Left ventricle myocardium superior (tissue), 1 donor: ENCODE measurements at places on chromosomes 4 and X.

DNA sequence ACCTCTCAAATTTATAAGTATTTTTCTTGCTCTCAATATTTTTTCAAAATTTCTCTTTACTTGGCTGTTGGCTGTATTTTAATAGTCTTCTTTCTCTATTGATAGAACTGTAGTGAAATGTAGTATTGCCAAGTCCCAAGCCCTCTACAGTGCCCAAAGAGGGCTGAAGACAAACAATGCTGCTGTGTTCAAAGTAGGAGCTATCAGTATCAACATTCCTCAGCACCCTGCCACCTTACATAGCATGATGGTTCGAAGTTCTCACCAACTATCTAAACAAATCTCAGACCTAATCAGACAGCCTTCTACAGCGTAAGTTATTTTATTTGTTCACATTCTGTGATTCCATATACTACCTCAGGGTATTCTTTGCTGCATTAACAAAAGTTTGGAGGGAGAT, 99.1 kb upstream of the ADAD1 start:
- DNase-seq: no peak

DNA sequence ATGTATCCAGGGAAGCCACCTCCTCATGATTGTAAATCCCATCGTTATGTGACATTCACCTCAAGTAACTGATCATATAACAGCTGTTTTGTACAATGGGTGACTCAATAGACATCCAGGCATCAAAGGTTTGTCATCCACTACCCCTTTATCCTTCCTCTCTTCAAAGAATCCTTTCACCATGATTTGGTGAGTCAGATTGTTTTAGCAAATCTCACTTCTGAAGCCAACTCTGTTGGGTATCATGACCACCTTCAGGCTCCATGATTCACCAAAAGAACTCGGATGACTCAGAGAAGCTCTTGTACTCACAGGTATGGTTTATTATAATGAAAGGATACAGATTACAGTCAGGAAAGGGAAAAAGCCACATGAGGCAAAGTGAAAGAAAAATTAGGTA, 132.1 kb downstream of the PWWP3B start:
- DNase-seq: no peak

- no peak for DNase-seq
Observed at GRCh38 chr4:100164808-100165760, 25.2 kb downstream of the DDIT4L start.

- no peak for DNase-seq
Observed at GRCh38 chr4:156686120-156686519, 285.5 kb downstream of the PDGFC start.

DNA sequence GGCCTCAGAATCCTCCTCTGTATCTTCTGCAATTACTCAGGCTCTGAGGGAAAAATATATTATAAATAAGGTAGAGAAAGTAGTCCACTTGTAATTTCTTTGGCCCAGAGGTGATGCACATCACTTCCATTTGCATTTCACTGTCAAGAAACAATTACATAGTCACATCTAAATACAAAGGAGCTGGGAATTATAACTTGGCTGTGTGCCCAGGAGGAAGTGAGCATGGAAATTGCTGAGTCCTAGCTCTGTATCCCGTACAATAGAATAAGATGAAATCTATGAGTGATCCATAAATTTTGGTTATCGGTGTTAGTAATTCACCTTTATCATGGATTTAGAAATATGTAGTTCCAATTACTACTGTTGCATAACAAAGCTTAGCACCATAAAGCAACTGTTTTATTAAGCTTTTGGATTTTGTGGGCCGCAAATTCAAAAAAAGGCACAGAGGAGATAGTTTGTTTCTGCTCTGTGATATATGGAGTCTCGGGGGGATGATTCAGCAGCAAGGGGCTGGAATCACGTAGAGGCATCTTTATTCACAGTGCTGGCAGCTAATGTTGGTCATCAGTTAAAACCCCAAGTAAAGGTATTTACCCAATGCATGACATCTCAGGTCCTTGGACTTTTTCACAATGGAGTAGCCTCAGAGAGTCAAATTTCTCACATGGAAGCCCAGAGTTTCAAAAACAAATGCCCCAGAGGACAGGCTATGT, 241.4 kb upstream of the GALNT7 start:
- DNase-seq: no peak

DNA sequence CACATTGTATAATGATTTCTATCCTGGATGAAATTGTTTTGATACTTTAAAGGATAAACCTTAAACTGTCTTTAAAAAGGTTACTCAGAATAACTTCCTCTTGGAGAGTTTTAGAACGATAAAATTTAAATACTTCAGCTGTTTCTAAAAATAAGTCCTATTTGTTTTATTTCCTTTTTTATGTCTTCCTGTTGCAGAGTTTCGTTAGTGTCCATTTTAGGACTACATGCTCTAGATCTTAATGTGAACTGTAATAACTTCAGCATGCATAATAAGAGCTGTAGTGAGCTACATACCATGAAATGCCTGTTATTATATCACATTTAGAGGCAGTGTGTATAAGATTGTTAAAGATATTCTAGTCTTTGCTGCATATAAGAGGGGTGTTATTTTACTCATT, 14.6 kb downstream of the ATP10D start:
- no peak for DNase-seq

DNA sequence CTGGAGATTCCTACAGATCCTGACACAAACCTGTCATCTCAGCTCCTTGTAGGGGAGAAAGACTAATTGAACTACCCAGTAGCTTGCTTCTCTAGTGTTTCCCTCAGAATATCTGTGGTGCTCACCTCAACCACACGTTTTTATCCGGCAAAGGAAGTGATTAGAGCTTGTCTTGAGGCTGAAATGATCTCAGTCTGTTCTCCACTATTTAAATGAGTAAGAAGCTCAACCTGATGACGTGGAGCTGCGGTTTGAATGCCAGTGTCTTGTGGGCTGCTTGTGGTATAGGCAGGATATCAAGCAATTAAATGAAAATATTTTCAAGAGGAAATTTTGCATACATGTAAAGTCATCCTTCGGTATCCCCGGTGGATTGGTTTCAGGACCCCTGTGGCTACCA, 270.2 kb downstream of the TLL1 start:
- DNase-seq: no peak

DNA sequence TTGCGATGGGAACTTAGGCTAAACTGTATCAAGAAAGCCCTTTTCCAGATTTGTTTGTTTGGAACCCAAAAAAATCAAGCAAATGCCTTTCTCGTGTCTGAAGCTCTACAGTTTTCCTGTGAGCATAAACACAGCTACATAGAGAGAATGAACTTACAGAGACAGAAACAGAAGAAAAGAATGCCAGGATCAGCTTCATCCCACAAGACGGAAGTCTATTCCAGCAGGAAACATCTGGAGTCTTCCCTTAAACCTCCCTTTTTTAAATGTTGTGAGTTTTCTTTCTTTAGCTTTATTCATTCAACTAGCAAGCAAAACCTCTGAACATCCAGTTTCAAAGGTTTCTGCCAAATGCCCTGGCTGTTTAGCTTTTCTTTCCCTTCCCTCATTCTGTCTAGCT, 32.6 kb upstream of the ZFP42 start:
- DNase-seq: no peak

DNA sequence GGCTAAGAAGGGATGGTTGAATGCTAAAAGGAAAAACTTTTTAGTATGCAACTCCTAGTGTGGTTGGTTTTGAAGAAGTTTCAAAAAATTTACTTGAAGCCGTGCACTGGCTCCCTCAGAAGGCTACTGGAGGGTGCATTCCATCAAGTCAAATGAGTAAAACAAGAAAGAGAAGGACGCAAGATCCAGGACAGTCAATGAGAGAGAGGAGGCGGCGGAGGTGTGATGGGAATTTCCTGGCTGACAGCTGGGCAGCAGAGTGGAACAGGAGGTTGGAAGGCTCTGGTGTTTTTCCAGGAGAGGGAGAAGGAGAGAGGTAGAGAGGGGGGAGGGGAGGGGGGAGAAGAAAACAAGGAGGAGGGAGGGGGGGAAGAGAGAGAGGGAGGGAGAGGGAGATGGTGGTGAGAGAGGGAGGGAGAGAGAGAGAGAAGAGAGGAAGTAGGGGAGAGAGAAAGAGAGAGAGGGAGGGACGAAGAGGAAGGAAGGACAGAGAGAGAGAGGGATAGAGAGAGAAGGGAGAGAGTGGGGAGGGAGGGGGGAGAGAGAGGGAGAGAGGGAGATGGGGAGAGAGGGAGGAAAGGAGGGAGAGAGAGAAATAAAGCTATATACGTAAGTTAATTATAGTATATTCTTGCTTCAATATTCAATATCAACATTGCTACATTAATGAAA, 126.4 kb downstream of the SH3KBP1 start:
- DNase-seq: no peak

- DNase-seq: no peak
Observed at GRCh38 chrX:39766085-39766726, 331.6 kb downstream of the BCOR start.

GRCh38 chr4:73872316-73873108, 3.3 kb downstream of the CXCL1 start:
- no peak for DNase-seq

DNA sequence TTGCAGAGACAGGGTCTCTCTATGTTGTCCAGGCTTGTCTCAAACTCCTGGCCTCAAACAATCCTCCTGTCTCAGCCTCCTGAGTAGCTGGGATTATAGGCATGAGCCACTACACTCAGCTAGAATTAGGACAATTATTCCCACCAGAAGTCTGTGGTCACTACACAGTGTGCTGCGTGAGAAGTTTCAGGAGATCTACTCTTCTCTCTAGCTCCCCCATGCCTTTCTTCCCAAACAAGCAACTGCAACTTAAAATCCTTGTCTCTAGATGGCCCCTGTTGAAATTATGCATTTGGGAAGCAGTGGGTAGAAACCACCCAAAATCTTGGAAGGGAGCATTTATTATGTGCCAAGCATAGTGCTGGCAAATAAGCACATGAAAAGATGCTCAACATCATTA, 21.1 kb upstream of the MAP7D3 start:
- DNase-seq: no peak

- no peak for DNase-seq
Observed at GRCh38 chrX:16610121-16610621, 39.8 kb upstream of the S100G start.

- no peak for DNase-seq
Observed at GRCh38 chr4:155724731-155725130, 34.1 kb upstream of the GUCY1B1 start.

GRCh38 chr4:80008351-80008750, 64.7 kb downstream of the ANTXR2 start:
- DNase-seq: no peak

GRCh38 chr4:38802561-38803355, 1.8 kb downstream of the TLR1 start:
- DNase-seq: no peak

DNA sequence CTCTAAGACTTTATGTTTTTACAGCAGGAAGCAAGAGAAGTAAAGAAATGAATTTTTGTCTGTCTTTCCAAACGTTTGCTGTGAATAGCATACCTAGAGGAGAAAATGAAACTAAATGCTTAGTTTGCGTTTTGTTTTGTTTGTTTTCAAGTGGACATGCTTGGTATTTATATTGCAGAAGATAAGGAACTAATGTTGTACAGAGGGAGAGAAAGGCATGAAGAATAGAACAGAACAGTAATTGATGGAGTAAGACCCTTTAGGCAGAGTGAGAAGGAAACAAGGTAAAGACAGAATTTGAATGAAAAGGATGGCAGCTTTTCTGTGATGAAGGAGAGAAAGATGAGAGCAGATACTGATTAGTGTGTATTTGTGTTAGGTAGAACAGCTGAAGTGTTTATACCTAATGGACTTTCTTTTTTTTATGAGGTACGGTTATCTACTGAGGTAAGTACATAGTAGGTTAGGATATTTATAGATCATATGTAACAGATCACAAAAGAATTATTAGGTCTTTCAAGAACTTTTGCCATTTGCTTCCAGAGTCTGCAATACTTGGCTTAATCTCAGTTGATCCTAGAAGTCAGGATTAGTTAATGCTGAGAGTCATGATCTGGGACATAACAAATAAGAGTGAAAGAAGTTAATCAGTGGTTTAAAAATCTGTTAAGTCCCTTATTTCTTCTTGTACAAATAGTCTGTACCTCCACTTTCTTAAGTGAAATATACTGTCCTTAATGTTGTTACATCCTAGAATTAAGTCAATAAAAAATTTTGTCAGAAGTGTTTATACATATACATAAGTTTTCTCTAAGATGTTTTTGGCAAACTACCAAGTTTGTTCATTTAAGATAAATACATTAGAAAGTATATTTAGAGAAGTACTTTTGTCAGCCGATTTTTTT, 36.8 kb downstream of the FABP2 start:
- no peak for DNase-seq

DNA sequence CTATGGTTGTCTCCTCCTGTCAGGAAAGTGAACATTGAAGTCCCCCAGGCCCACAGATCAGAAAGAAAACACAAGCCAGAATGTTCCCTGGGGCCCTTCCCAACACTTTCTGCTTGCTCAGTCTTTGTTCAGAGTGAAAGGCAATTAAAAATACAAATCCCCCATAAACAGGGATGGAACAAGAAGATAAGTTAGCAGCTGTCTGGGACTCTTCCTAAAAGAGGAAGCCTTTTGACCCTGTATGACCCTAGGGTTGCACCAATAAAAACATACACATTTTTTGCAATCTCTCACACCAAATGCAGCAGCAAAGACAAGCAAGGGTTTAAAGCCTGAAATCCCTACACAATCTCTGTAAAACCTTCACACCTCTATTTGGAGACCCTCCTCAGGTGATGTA, 22.6 kb downstream of the IRF2 start:
- DNase-seq: no peak

GRCh38 chr4:147351083-147351787, 129.7 kb upstream of the EDNRA start:
- no peak for DNase-seq

- no peak for DNase-seq
Observed at GRCh38 chr4:133189147-133189517, 40.0 kb downstream of the PCDH10 start.

DNA sequence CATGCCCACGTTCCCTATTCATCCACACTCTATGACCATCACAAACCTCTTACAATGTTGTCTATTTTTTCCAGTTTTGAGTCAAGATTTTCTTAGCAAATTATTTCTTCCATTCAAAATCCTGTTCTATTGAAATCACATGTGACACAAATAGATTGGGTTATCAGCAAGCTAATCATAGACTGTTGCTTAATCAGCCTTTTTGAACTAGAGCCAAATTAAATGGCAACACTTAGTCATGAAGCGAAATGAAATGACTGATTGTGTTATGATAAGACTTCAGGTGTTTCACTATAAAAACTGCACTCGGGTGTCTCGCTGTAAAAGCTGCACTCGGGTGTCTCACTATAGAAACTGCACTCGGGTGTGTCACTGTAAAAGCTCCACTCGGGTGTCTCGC, 890.0 kb upstream of the FRG1 start:
- no peak for DNase-seq
